HFF-Myc (cell line): ENCODE measurements at places on chromosomes 1 and 21.

DNA sequence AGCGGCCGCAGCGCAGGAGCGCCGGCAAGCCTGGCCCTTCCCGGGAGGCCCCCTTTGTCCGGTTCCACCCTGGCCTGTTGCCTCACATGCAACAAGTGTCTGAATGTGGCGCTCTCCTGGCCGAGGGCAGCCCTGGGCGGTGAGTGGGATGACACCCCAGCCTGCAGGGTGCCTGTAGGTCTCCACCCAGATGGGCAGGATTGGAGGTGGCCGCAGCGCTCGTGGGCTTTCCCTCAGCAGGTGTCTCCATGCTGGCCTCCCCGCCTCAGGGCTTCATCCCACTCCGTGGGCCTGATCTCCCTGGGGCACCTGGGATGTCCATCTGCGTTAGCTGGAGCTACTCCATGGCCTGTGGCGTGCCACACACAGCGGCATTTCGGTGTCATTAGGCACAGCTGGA, 1.5 kb downstream of the MIB2 start:
- DNase-seq, result no peak

- no peak for DNase-seq
These were observed 5.1 kb upstream of the TEDDM1 start for GRCh38 chr1:182405578-182405977.

- DNase-seq, result no peak
These were observed 19.5 kb upstream of the RNF19B start for GRCh38 chr1:32984090-32984454.

DNA sequence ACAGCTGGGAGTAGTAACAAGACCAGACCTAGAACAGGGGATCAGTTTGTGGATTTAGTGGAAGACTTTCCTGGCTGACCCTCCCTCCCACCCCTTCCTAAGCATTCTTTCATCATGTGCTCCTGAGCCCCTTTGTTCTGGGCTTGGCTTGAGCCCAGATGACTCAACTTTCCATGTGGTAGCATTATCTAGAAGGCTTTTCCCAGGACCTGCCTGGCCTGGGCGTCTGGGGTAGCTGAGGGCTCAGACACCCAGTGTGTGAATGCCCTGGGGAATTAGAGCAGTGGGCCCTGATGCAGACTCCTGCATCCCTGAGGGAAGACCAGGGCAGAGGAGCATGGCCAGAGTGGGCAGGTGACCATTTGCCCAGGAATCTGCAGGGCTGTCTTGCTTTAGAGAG, 44.1 kb upstream of the TSPAN2 start:
- DNase-seq, result no peak

- no peak for DNase-seq
These were observed 6.9 kb downstream of the TMEM81 start for GRCh38 chr1:205077158-205077933.

GRCh38 chr1:46526691-46527291, 24.7 kb downstream of the KNCN start:
- no peak for DNase-seq

DNA sequence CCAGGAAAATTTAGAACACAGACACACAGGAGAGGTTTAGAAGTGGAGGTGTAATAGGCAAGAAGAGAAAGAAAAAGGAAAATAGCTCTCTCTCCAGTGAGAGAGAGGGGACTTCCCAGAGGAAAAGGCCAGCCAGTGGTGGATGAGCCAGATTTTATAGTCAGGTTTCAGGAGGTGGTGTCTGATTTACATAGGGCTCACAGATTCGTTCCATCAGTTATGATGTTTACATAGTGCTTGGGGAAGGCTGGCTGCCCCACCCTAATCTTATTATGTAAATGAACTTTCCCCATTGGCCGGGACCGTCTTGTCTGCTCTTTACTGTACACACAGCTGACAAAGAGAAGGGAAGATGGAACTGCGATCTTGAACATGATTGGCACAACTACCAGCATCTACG, 797.3 kb downstream of the PLA2G4A start:
- no peak for DNase-seq

- no peak for DNase-seq
These were observed 441 bp downstream of the YARS1 start for GRCh38 chr1:32816676-32817158.
